H4 (cell line): ENCODE measurements at places on chromosomes 3 and 15. TPM values are rescaled to one million over a fixed set of nuclear protein-coding genes. Genes with fewer than 3 reads are reported as not detected.

DNA sequence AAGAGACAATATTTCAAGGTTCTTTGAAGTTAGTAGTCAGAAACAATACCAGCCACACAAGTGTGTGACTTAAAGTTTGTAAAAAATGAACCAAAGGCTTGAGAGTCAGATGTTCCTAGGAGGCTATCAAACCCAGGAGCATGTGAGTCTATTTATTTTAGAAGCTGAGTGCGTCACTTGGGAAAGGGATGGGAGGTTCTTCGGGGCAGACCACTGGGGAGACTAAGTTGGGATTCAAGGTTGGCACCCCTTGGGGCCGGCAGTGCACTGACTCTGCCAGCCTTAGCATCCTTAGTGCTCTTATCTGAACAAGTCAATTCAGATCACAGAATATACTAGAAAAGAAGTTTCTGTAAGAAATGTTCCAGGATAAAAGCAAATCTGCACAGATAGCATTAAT lies 50.1 kb upstream of the POLR2M start:
- no peak for DNase-seq

DNA sequence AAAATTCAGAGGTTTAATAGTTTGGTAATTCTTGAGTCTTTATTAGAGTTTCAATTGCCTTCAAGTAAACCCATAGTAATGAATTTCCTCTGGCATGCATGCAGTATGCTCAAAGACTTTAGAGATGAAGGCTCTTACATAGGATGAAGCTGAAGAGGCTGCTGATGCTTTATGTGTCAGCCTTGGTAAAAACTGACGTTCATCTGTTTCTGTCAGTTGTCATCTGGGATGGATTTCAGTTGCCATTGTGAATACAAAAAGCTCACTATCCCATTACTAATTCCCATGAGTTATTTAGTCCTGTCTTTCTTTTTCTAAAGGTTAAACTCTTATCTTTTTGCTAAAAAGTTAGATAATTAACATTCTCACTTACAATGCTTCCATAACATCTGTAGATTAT lies 136.9 kb upstream of the GBE1 start:
- DNase-seq = no peak

The NEDD4 gene
- total RNA-seq = 31.5 and 35.6 TPM in 2 replicates

GRCh38 chr3:107850681-107851080 lies 240.2 kb downstream of the CD47 start:
- DNase-seq = no peak

DNA sequence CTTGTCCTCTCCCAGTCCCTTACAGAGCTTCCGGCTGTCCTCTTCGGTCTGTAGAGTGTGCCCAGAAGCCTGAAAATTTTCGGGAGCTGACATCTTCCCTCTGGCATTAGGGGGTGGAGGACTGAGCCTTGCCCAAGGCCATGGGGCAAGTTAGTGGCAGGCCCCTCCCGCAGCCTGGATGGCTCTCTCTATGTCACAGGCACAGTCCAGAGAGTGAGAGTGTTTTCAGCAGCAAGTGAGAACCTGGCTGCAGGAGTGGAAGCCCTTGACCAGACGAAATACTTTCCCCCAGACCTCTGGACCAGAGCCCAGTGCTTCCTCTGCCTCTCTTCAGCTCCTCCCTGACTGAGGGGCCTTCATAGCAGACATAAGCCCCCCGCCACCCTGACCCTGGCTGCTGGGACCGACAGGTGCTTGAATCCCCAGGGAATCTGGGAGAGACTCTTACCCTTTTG lies 50.5 kb upstream of the SEC22A start:
- no peak for DNase-seq

The UROC1 gene
- total RNA-seq = not detected in 2 replicates

DNA sequence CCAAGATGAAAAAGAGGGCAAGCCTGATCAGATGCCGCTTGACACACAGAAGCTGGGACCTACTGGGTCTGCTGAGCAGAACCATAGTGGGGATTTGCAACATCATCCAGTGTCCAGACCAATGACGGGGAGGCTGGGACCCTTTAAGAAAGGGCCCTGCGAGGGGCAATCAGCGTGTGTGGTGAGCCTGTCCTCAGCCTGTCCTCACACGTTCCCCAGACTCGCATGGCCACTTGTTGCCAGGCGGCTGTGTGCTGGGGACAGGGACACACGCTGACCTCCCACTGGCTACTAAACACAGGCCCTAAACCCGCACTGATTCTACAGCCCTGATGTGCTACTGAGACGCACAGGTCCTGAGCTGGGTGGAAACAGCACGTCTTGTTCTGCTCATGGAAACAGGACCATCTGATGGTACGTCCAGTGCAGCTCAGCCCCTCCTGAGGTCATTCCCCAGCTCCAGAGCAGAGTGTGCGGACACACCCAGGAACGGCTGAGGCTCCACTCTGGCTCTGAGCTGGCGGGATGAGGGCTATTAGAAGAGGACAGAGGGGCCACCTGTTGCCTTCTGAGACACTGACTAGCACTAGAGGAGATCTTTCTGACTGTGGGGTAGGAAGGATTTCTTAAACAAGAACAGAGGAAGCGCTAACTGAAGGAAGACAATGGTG lies 24.4 kb downstream of the PCSK6 start:
- DNase-seq = no peak

DNA sequence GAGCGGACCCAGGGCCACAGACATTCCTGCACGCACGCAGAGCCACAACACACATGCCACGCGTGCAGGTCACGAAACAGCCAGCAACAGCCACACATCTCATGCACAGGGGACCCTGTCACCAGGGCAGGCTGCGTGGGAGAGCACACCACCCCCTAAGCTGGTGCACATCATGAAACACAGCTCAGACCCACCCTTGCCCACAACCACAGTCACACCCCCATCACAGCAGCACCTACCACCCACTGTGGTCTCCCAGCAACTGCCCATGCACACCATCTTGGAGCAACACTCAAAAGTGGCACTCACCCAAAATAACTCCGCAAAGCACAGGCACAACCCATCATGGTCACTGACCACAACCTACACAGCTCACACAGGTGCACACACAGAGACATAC lies 75.7 kb downstream of the OCA2 start:
- no peak for DNase-seq

GRCh38 chr3:175041369-175041768 lies 182.2 kb downstream of the NAALADL2 start:
- DNase-seq = no peak

DNA sequence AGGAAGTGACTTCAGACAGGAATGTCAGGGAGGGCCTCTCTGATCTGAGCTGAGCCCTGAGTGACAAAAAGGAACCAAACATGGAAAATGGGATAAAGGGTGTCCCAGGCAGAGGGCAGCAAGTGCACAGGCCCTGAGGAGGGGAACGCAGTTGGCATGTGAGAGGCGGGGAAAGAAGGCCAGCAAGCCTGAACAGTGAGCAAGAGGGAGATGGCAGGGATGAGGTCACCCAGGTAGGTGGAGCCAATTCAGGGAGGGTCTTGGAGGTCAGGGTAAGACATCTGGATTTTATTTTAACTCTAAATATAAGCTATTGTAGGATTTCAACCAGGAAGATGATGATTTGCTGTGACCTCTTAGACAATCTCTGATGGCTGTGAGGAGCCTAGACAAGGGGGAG lies 167.7 kb downstream of the LRTM1 start:
- DNase-seq = peak; percentile 13

DNA sequence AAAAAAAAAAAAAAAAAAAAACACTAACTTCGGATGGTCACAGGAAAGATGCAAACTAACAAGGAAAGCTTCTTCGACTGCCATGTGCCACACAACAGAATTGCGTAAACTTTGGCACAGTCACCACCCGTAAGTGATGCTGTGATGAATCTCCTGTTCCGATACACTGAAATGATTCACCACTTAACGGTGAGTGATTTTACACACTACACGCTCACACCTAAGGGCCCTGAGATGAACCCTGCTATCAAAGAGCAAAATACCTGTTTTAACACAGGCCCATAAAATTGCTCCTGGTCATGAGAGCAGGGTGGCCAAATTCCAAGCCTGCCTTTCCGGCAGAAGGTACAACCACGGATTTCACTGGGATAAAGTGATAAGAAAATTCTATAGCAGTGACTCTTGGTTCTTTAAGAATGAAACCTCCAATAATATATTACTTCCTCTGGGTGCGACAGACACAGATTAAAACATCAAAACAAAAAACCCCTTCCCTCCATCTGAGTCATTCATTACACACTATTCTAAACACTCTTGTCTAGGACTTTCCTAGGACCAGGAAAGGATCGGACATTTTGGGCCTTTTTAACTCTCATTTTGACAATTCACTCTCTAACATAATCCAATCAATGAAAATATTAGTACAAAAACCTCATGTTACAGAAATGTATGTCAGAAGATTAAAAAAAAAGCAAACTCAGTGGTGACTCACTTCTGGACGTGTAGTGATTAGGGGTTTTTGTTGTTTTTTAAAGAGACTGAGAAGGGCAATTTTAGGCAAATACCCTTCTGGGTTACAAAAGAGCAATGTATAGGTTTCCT lies 28.3 kb downstream of the LRIG1 start:
- DNase-seq = peak; percentile 44

- no peak for DNase-seq
These were observed 16.7 kb upstream of the CCDC174 start for GRCh38 chr3:14634763-14635400.

- DNase-seq = no peak
These were observed 748.1 kb downstream of the NR2F2 start for GRCh38 chr15:97078591-97078990.

DNA sequence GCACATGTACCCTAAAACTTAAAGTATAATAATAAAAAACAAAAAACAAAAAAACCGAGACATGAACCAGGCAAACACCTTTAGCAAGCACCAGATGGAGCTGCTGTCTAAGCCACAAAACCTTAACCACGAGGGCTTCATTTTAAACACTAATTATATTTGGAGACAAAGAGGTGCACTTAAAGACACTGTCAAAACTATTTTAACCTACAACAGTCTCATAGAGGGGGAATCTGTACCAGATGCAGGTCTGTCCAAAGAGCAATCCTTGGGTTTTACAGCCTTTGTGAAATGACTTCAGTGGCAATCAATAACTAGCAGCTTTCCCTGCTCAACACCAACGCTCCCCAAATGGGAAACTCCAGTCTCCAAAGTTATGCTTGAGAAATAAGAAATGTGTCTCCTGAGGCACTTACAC lies 115.7 kb upstream of the TSPAN3 start:
- DNase-seq = no peak

DNA sequence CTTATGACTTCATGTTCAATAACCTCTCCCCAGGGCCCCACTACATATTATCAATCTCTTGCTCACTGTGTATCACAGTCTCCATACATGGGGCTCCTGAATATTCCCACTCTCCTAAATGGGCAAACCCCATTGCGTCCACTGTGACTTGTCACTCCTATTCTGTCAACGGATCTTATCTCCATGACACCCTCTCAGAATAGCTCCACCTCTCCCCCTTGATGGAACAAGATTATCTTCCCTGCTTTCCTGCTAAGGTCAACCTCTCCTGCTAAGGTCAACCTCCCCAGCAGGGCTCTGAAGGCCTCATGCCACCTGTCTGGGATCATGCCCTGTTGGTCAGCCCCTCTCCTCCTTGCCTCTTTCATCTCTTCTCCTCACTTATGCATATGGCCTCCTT lies 1.8 kb downstream of the CLDN18 start:
- no peak for DNase-seq

- DNase-seq = no peak
These were observed 883 bp downstream of the MAGEF1 start for GRCh38 chr3:184710870-184711492.

- no peak for DNase-seq
These were observed 19.6 kb downstream of the SLCO3A1 start for GRCh38 chr15:91873138-91873536.

GRCh38 chr15:79994615-79995014 lies 23.6 kb upstream of the BCL2A1 start:
- no peak for DNase-seq

The LARP6 gene
- total RNA-seq = 45.5 and 52.9 TPM in 2 replicates

- DNase-seq = peak; percentile 23
These were observed 75.3 kb upstream of the BOC start for GRCh38 chr3:113136071-113136470.

- DNase-seq = no peak
These were observed 76.6 kb downstream of the SLC25A26 start for GRCh38 chr3:66297260-66297873.

GRCh38 chr3:108507902-108508301 lies 2.5 kb downstream of the MYH15 start:
- no peak for DNase-seq

DNA sequence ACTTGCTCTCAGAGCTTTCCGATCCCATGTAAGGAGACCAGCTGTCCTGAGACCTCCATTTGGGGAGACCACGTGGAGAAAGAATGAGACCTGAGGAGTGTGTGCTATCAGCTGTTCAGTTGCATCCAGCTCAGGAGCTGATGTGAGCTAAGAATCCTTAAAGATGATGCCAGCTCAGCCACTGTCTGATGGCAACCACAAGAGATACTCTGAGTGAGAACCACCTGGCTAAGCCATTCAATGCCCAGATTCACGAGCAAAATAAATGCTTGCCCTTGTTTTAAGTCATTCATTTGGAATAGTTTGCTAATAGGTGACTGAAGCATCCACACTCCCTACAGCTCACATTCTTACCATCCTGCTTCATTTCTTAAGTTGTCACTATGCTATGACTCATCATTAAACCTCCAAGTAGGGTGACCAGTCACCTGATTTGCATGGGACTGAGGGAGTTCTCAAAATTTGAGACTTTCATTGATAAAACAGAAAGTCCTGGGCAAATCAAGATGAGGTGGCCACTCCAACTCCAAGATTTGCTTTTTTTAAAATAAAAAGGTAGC lies 56.4 kb downstream of the SPTSSB start:
- DNase-seq = peak; percentile 25

DNA sequence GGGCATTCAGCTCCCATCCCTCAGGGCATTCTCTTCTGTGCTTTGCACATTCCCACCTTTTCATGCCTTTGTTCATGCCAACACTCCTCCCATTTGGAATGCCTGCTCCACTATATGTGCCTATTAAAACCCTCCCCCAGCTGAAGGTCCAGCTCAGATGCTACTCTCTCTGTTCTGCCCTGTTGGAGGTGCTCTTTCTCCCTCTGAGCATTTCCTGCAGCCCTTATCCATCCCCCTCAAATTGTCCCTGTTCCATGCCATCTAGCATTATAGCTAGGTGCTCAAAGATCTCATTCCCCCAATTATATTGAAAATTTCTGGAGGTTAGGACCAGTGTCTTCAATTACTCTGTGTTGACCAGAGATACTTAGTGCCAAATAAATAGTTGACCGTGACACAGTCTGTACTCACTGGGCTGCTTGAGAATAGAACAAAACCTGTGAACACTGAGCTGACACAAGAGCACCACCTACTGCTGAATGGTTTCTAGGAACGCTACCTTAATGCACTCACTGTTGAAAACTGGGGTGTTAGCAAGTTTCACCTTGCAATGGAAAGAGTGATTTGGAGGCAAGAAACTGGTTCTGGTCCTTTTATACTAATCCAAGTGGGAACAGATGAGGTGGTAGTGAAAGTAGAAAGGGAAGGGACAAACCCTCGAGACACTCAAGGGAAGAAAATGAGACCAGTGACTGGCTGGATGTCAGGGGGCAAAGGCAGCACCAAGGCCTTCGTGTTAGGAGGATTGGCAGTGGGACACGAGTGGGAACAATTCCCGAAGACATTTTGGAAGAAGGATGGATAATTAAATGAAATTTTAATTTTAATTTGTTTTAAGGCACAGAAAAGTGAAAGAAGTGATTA lies 289.8 kb upstream of the ROPN1 start:
- DNase-seq = peak; percentile 52

The MED12L gene
- total RNA-seq = 1.1 and 1.4 TPM in 2 replicates

The ADAMTS7 gene
- 1.5 and 5.5 TPM in 2 replicates for total RNA-seq

The TBC1D23 gene
- 20.4 and 23.3 TPM in 2 replicates for total RNA-seq
